Stimulated activated CD4-positive, alpha-beta T cell treated with anti-CD3 and anti-CD28 coated beads, Interleukin-15, amount 100 ng/mL, for 1 hour (primary cell): ENCODE measurements at places on chromosomes 4 and X.

- no peak for DNase-seq
Measured at GRCh38 chr4:40557736-40558135, 71.9 kb downstream of the RBM47 start.

- no peak for DNase-seq
Measured at GRCh38 chr4:14008494-14008893, 381.0 kb upstream of the BOD1L1 start.

GRCh38 chr4:109156356-109156755 is 146.1 kb downstream of the COL25A1 start:
- DNase-seq, result no peak

DNA sequence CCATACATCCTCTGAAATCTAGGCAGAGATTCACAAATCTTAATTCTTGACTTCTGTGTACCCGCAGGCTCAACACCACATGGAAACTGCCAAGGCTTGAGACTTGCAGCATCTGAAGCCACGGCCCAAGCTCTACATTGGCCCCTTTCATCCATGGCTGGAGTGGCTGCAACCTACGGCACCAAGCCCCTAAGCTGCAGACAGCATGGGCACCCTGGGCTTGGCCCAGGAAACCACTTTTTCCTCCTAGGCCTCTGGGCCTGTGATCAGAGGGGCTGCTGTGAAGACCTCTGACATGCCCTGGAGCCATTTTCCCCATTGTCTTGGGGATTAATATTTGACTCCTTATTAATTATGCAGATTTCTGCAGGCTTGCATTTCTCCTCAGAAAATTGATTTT is 457.9 kb downstream of the GRIA2 start:
- DNase-seq, result no peak

- DNase-seq, result no peak
Measured at GRCh38 chr4:18917689-18918088, 896.1 kb upstream of the LCORL start.

DNA sequence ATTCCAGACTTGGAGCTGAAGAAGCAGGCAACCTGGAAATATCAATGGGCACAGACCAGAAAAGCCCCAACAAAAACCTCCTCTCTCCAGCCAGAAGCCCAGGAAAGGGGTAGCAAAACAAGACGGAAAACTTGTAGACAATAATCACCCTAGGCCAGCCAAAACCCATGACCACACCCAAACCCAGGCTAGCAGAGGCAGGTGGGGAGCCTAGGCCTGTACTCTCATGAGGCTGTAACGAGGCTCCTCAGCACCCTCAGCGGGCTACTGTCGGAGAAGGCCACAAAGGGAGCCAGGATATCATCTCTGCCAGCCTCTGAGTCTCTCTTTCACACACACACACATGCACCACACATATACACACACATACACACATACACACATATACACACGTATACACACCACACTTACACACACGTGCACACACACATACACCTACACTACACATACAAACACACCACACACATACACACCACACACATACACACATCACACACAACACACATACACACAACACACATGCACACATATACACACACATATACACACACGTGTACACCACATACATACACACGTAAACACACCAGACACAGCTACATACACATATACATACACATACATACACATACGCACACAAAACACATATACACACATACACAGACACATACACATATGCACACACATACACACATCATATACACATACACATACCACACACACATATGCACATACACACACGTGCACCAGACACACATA is 90.6 kb downstream of the FHDC1 start:
- no peak for DNase-seq
